Cortex of kidney (tissue), 1 donor: ENCODE measurements at places on chromosomes 12 and 14.

- DNase-seq = no peak
Measured at GRCh38 chr12:64740646-64741045, 18.6 kb downstream of the GNS start.

- no peak for DNase-seq
Measured at GRCh38 chr14:102486513-102487203, 22.9 kb downstream of the ANKRD9 start.

DNA sequence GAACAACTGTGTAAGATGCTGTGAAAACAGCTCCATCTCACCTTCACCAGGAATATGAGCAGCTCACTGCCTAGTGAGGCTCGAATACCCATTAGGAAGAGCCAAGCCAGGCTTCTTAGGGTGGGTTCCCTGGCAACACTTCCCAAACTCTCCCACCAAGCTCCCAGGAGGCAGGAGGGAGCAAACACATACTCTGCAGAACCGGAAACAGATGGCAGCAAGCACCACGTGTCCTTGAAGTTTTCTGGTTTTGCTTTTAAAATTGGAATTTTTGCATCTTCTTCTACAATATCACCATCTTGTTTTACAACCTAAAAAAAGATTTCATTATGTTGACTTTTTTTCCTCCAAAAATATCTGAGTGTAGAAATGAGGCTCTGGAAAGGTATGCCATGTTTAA is 186.7 kb downstream of the ZFP36L1 start:
- DNase-seq = no peak

GRCh38 chr12:108918206-108918605 is 38.3 kb downstream of the DAO start:
- DNase-seq = no peak

GRCh38 chr12:123893276-123893675 is 79.4 kb downstream of the CCDC92 start:
- no peak for DNase-seq

DNA sequence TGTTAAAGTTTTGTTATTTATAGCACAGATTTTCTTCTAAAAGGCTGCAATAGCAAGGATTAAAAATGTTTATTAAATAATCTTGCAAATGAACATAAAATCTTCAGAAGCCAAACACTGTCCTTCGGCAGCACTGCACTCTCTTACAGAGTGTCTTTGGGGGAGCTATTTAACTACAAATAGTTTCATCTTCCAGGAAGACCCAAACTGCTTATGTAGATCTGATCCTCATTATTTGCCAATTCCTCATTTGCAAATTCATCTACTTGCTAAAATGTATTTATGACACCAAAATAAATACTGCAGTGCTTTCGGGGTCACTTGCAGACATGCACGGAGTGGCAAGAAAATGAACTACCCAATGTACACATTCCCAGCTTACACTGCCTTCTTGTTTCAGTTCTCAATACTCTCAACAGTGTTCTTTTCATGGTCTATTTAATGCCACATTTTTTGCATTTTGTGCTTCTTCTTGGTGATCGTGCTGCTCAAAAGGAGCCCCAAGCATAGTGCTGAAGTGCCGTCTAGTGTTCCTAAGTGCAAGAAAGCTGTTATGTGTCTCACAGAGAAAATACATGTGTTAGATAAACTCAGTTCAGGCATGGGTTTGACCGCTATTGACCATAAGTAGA is 128.1 kb downstream of the PRKD1 start:
- no peak for DNase-seq

GRCh38 chr12:115920395-115921183 is 356.9 kb downstream of the MED13L start:
- no peak for DNase-seq

- no peak for DNase-seq
Measured at GRCh38 chr14:85520581-85520980, 9.4 kb upstream of the FLRT2 start.

GRCh38 chr12:18332173-18332572 is 70.9 kb downstream of the PIK3C2G start:
- no peak for DNase-seq
